ENCODE measurements at places on chromosomes 7 and 10. TPM values are rescaled to one million over a fixed set of nuclear protein-coding genes. Genes with fewer than 3 reads are reported as not detected.

- DNase-seq, result no peak
Measured at GRCh38 chr10:86443936-86444335, 77.3 kb upstream of the GRID1 start.

DNA sequence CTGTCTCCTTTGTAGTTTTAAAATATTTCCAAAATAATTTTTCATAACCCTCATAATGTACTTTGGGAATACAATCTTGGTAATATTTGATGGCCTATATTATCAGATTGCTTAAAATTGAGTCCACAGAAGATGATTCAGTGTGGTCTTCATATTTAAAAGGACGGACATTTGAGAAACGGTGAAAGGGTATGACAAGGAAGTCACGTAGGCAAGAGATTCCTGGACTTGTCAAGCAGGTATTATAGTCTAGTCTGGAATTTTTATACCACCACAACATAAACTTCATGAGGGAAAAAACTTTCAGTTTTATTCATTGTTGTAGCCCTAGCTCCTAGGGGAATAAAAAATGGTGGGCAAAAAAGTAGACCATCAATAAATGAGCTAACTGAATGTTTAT is 82.3 kb downstream of the KMT2E start:
- DNase-seq, result no peak

PNLIPRP1 gene
- 0.07 TPM for polyA plus RNA-seq

- no peak for DNase-seq
Measured at GRCh38 chr7:142792593-142792992, 21.8 kb downstream of the PRSS2 start.
